ENCODE measurements at places on chromosomes 12 and 14.

GRCh38 chr12:102376181-102376747, 104.1 kb downstream of the IGF1 start:
- DNase-seq, result no peak

- no peak for DNase-seq
These were observed 504.1 kb downstream of the TMTC2 start for GRCh38 chr12:83190631-83191390.

DNA sequence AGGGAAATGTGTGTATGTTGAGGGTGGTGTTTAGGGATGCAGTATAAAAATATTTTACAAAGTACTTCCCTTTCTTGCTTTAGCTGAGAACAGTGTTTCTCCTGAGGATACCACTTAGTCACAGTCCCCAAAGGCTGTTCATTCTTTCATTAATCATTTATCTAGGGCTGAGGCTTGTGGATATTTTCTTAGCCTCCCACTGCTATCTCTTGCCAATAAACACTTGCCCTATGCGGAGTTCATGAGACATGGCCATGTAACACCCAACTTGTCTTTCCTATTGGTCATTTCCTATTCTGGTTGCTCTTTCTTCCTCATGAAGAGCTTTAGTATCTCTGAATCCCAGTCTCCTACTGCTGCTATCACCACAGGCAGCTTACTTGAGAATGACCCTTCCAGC, 75.1 kb downstream of the ETNK1 start:
- no peak for DNase-seq

GRCh38 chr12:64352181-64352580, 38.4 kb downstream of the C12orf56 start:
- DNase-seq, result no peak

- no peak for DNase-seq
These were observed 28.3 kb downstream of the PHLDA1 start for GRCh38 chr12:76003355-76003638.

- no peak for DNase-seq
These were observed 45.0 kb downstream of the PLEKHD1 start for GRCh38 chr14:69529563-69529962.

DNA sequence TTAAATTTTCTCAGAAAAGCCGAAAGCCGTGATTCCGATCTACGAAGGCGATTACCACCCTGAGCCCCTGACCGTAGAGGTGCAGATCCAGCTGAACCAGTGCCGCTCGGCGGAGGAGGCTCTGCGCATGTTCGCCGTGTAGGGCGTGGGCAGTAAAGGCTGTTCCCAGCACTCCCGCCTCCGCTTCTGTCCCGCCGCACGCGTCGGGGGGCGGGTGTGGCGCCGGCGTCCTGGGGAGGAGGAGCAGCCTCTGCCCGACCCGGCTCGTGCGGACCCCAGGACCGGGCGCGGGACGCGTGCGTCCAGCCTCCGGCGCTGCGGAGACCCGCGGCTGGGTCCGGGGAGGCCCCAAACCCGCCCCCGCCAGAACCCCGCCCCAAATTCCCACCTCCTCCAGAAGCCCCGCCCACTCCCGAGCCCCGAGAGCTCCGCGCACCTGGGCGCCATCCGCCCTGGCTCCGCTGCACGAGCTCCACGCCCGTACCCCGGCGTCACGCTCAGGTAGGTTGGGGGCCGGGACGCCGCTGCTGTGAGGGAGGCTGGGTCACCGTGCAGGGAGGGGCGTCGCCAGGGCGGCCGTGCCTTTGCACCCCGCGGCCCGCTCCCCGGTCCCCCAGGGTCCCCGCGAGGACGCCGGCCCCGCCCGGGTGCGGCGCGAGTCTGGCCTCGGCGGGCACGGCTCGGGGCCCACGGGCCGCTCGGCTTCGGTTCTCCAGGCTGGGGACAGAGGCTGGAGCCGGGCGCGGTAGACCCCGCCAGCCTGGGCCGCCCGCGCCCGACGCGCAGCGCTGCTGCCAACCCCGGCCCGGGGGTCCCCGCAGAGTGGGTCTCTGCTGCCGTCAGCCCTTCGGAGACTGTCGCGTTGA, at the start of gene B3GNT4:
TSS of gene B3GNT4 (plus strand) at position 409 of the 866 bp plus-strand sequence. CDS start 910 bp downstream, outside the sequence.
- peak; percentile 73 for DNase-seq

DNA sequence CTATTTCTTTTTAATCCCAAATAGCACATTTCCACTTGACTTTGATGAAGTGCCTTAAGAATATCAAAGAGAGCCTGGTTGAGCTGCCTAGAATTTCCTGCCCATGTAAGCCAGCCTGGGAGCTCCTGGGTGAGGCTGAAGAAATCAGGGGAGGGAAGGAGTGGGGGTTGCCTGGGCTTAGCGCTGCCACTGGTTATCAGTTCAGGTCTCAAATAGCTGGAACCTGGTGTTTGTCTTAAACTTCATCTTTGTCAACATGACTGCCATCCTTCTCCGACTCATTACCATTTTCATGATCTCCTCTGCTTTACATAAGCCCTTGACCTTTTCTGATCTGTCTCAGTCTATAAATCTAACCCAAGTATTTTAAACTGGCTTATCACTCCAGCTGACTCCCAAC, 151.5 kb downstream of the TTC8 start:
- DNase-seq, result no peak

- no peak for DNase-seq
These were observed 103.3 kb downstream of the BCAT1 start for GRCh38 chr12:24845615-24846014.

GRCh38 chr14:82420871-82421270, 887.2 kb upstream of the SEL1L start:
- DNase-seq, result no peak

DNA sequence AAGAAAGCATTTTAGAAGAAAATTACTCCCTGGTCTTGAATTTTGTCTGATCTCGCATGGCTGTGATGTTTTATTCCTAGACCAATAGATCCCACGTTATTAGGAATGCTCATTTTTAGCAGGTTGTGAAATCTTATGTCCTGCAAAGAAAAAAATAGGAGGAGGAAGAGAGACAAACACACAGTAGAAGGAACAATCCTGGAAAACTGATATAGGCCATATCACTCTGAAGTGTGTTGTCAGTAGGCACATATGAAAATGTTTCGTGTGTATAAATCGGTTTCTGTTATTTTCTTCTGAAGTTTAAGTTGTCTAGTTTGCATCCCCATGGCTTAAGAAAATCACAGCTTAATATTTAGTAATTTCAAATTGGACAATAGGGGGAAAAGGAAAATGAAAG, 12.4 kb downstream of the SLCO1B3 start:
- DNase-seq, result no peak

- no peak for DNase-seq
These were observed 239.1 kb upstream of the DIO3 start for GRCh38 chr14:101322223-101322622.

DNA sequence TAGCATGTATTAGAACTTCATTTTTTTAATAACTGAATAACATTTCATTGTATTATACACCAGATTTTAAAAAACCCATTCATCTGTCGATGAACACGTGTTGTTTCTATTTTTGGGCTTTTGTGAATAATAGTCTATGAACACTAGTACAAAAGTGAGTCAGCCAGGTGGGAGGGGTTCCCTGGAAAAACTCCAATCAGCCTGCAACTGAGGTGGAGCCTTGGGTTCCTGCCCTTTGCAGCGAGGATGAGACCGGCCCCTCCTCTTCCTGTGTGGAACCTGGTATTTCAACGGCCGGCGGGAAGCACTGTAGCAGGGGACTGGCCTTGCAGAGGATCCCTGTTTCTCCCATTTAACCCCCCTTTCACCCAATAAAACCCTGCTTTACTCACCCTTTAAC, 56.1 kb downstream of the LMNTD1 start:
- no peak for DNase-seq

DNA sequence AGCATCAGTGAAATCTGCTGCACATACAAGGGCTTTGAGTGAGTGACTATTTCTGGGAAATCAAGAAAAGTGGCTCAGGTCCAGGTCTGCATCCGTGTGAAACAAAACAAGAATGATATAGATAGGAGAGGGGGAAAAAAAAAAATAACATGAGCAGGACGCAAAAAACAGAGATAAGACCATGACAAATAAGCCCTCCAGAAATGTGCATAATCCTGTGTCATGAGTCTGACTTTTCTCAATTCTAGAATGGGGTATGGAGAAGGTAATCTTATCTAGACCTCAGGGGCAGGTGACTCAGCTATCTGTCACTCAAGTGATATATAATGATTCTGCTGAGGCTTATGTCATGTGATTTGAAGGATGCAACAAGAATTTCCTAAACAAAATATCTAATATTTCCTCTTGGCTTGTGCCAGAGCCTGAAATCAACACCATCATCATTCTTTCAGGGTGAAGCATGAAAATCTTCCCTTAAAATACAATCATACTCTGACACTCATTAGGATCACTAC, 250.0 kb downstream of the PHLDA1 start:
- peak; percentile 7 for DNase-seq

GRCh38 chr14:94548999-94549985, 11.9 kb upstream of the SERPINA4 start:
- DNase-seq, result peak; percentile 66

DNA sequence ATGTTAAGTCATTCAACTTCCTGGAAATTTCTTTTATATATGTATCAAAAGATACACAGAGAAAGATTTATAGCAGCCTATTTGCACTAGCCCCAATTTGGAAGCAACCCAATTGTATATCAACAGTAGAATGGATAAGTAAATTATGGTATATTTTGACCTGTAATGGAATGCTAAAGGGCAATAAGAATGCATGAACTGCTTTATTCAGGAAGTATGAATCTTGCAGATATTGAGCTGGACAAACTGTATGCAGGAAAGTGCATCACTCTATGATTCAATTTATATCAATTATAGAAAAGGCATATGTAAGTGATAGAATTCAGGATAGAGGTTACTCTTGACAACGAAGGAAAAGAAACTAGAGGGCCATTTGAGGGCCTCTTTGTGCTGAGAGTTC, 913.1 kb upstream of the FBXO33 start:
- no peak for DNase-seq

DNA sequence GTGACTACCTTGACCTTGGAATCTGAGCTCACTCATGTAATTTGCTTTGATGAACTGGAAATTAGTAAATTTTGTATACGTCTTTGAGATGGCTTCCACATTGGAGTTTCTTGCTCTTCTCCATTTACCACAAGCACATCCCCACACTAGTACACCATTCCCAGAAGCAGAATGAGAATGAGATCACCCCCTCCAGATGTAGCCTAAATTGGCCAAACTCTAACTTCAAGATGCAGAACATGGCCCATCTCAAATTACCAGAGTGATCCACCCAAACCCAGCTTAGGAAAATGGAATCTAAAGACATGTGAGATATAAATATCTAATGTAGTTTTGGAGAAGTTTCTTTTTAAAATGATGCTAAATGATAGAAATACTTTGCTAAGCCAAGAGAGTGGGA, 9.5 kb upstream of the TAS2R20 start:
- no peak for DNase-seq

GRCh38 chr14:51294951-51295525, 55.0 kb downstream of the TMX1 start:
- no peak for DNase-seq

- DNase-seq, result no peak
These were observed 141.0 kb downstream of the MSRB3 start for GRCh38 chr12:65419284-65420072.

DNA sequence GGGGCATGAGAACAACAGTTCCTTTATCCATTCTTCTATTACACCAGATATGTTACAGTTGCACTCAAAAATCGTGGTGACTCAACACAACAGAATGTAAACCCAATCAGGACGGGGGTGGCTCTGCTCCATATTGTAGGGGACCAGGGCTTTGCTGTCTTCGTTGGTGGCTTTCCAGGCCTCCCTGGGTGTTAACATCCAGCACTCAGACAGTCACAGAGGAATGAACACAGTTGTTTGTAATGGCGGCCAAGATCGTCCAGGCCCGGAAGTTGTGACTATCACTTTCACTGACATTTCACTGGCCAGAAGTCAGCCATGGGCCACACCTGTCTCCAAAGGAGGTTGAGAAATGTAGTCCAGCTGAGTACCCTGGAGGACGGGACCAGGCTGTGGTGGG, 204.1 kb downstream of the CACNA1C start:
- no peak for DNase-seq

- DNase-seq, result no peak
These were observed 319.8 kb downstream of the CEP128 start for GRCh38 chr14:80621701-80622100.

GRCh38 chr14:97532052-97532451, 734.9 kb downstream of the VRK1 start:
- no peak for DNase-seq

- DNase-seq, result no peak
These were observed 21.4 kb upstream of the ADGRD1 start for GRCh38 chr12:130932061-130932930.

DNA sequence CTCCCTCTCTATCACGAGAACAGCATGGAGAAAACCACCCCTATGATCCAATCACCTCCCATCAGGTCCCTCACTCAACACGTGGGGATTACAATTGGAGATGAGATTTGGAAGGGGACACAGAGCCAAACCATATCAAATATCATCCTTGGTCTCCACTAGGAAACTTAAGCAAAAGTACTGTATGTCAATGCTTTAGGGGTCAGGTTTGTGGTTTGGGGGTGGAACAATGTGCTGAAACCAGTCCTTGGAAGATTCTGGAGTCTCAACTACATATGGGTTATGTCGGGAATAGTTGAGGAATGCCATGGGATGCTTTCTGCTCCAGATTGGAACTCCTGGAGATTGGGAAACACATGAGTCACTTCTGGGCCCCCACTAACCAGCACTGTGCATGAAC, 48.3 kb upstream of the CCDC63 start:
- DNase-seq, result no peak

GRCh38 chr12:113500782-113501311, 29.2 kb upstream of the LHX5 start:
- DNase-seq, result no peak

DNA sequence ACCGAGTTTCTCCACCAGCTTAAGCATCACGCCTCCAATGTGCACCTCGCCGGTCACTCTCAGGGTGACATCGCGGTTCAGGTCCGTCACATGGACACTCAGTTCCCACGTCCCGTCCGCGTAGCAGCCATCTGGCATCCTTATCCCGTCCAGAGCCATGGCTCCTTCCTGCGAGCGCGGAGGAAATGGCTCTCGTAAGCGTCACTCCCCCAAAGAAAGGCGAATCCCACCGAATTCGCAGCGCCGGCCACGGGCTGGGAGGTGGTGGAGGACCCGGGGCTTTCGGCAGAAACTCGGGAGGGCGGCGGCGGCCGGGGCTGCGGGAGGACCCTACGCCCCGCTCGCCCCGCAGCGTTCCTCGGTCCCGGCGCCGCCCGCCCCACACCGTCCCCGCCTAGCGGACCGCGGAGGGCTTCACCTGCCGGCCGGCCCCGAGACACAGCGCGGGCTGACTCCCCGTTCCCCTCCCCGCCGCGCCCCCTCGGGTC, 396 bp downstream of the FERMT2 start:
- DNase-seq, result no peak

- DNase-seq, result peak; percentile 96
These were observed 32.4 kb downstream of the AK7 start for GRCh38 chr14:96424109-96424989.

GRCh38 chr12:89023936-89024335, 328.4 kb downstream of the DUSP6 start:
- DNase-seq, result no peak

- DNase-seq, result no peak
These were observed 32.4 kb downstream of the DHX37 start for GRCh38 chr12:124956571-124956970.

- DNase-seq, result peak; percentile 69
These were observed 174.1 kb downstream of the CRADD start for GRCh38 chr12:93851257-93851671.
